ENCODE measurements at places on chromosomes 6 and 20.

- ATAC-seq, result no peak
Measured at GRCh38 chr6:30184417-30185031, 21.2 kb downstream of the TRIM15 start.

DNA sequence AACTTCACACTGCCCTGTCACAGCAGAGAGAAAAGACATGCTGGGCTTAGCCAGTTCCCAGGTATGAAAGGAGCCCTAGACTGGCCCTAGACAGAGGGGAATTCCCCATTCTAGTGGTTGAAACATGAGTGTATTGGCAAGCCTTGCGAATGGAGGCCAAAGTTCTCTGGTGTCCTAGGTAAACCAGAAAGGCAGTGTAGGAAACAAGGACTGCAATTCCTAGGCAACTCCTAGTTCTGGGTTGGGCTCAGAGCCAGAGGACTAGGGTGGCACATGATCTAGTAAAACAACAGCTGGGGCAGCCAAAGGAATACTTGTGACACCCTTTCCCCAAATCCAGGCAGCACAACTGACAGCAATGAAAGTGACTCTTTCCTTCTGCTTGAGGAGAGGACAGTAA, 265.0 kb upstream of the EPHA7 start:
- no peak for ATAC-seq

DNA sequence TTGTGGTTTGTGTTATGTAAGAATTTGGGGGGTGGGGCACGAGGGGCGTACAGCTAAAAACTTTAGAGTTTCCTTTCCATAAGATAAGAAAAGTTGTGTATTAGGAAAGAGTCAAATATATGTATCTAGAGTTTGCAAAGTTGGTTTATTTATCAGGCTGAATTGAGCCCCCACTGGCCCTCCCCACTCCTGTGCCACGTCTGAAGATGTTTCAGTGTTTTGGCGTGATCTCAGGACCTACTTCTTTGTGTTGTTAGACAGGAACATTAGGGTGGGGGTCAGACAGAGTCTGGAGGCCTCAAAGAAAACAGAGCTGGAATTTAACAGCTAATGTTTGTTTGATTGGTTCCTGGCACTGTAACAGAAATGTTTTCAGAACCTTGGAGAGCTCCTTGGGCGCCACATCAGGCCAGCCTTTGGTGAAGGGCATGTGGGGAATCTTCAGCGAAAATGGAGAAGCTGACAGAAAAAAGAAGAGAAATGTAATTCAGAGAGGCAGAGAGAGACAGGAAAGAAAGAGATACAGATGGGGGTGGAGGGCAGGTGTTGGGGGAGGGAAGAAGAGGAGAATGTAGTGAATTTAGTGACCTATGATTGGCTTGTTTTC, 674 bp downstream of the NRSN1 start:
- no peak for ATAC-seq

GRCh38 chr6:45830441-45831139, 185.1 kb downstream of the CLIC5 start:
- peak; percentile 34 for ATAC-seq

- no peak for ATAC-seq
Measured at GRCh38 chr20:16719421-16719820, 10.4 kb upstream of the SNRPB2 start.

GRCh38 chr6:36985417-36985807, 584 bp downstream of the MTCH1 start:
- ATAC-seq, result no peak

DNA sequence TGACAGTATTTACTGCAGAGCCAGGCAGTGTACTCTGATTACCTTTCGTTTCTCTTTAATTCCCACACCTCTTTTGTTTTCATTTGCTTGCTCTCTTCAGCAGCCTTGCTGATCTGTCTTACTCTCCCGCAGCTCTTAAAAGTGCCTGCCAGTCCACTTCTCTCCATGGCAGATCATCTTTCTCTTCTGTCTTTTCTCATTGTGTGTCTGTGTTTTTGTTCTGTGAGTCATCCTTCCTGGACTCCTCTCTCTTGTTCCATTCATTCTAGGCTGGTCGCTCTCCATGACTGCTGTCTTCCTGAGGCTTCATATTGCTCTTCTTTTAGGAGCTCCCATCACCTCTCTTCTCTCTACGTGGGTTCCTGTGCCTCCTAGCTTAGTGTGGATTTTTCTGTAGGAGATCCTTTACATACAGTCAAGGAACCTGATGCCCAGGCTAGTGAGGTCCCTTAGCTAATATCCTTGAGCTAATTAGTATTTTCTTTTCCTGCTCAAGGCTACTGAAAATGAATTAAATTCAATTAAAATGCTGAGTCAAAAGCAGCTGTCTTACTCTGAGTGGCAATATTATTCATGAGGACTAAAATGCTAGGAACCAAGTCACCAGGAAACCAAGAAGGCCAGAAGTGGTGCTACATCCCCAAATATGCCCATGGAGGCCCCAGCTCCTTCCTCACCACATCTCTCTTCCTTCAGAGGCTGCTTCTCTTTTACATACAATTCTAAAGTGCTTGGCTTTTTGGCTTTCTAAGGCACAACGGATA, 86.1 kb downstream of the SLX4IP start:
- ATAC-seq, result peak; percentile 94

GRCh38 chr20:61570646-61571195, 318.7 kb downstream of the CDH4 start:
- no peak for ATAC-seq

GRCh38 chr6:161085246-161085645, 93.7 kb downstream of the MAP3K4 start:
- ATAC-seq, result no peak

DNA sequence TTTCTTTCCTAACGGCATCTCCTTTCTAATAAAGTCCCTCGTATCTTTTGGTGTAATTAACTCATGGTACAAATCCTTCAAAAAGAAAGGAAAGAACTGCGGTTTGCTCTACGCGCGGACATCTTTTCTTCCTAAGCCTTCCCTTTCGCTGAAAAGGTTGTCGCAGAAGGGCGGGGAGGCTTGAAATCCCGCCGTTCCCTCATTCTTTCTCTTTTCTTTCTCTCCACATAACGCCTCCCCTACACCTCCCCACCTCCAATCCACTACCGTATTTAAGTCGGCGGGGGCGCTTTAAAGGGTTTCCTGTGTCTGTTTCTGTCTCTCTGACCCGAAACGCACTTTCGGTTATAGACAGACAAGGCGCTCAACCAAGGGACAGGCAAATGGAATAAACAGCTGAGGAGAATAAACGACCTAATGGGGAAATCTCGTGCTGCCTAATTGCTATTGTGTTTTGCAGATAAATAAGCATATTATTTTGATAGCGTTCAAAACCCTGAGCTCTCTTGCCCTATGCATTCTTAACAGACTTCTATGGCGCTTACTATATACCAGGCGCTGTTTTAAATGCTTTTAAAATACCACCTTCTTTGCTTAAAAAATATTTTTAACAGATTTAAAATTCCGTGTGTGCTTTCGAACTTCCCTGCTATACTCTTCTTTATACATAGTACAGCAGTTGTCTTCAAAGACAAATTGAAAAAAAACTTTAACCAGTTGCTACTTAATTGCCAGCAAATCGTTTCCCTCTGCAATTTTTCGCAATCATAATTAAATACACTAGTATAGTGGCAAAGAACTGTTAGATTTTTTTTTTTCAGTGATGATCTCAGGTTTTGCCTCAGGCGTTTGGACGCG, 2.5 kb upstream of the HEY2 start:
- ATAC-seq, result peak; percentile 12

GRCh38 chr6:141551318-141551717, 581.4 kb upstream of the GJE1 start:
- no peak for ATAC-seq

DNA sequence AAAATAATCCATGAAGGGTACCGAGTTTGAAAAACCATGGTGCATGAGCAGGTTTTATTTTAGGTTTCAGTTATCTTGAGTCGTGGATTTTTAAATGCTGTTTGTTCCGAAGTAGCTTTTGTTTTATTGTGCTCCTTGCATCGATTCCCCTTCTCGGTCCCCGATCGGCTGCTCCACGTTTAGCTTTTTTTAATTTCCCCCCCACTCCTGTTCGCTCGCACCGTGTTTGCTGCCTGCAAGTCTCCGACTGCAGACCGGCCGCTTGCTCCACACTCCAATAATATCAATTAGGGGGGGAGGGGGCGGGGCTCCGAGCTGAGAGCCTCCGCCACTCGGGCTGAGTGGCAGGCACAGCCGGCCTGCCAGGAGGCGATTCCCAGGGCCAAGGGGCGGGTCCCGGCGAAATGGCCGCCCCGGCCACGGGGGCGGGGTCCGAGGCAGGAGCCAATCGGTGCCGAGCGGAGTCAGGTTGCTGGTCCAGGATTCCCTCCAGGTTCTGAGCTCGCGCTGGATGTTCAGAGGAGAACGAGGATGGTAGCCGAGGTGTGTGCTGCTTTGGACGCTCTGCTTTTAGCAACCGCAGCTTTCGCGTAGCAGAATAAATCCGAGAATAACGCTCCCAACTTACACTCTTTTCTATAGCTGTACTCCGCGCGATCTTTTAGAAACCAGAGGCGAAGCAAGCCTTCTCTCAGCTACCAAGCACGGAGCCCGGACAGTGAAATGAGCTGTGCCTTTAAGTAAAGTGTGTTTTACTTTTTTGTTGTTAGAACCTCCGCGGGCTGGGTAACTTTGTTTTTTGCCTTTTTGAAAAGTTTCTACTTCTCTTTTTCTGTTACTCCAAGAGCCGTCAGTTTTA, at the start of gene EPHA7:
EPHA7 (minus strand) TSS at position 256 of the 859 bp plus-strand sequence; CDS start at position 38, 218 bp downstream.
- peak; percentile 97 for ATAC-seq

- ATAC-seq, result no peak
Measured at GRCh38 chr6:137353346-137353745, 134.2 kb upstream of the IFNGR1 start.

DNA sequence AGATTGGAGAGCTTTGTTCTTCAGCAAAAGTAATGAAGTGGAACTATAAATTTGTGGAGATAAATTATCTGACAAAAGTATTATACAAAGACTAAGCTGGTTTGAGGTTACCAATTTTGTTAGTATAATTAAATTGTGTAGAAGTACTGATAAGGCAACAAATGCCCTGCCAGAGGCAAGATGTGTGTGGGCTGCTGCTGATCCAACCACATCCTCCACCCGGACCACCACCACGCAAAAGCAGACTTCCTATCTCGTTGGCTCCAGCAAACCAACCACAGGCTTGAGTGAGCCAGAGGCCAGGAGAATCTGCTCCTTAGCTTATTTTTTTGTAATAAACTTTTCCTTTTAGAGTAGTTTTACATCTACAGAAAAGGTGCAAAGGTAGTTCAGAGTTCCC, 1.1 kb upstream of the MYLK4 start:
- ATAC-seq, result no peak

DNA sequence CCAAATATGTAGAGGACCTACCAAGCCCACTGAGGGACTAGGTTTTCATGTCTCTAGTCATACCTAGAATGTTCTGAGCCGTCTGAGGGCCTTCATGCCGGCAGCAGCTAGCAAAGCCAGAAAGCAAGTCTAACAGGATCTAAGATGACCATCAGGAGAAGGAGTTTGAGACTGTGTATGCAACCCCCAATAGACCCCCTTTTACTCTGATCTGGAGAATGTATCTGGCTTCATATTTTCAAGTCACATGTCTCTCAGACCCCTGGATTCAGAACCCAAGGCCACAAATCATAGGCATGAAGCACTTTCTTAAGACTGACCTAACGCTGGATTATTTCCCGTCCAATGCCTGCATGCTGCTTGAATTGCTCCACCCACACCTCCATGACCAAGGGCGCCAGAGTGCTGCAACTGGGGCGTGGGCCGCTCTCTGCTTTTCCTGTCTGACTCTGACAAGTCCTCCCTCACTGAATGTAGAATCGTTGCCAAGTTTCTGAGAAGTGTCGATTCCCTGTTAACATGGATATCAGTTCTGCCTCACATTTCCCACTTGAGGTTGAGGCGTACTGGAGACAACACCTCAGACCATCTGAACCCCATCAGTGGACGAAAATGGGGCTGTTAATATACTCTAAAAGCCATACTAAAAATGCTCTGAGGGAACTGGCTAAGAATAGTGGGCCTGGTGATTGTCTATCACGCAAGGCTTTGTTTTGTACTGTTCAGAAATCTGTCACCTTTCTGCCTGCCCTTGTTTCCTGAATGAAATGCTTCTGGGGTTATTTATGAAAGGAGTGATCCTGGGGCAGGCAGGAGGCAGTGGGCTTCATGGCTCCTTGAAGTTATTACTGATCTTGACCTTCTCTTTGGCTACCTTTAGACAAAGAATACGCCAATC, 23.9 kb upstream of the ASXL1 start:
- ATAC-seq, result no peak

GRCh38 chr20:24895898-24896658, 53.0 kb upstream of the CST7 start:
- no peak for ATAC-seq

DNA sequence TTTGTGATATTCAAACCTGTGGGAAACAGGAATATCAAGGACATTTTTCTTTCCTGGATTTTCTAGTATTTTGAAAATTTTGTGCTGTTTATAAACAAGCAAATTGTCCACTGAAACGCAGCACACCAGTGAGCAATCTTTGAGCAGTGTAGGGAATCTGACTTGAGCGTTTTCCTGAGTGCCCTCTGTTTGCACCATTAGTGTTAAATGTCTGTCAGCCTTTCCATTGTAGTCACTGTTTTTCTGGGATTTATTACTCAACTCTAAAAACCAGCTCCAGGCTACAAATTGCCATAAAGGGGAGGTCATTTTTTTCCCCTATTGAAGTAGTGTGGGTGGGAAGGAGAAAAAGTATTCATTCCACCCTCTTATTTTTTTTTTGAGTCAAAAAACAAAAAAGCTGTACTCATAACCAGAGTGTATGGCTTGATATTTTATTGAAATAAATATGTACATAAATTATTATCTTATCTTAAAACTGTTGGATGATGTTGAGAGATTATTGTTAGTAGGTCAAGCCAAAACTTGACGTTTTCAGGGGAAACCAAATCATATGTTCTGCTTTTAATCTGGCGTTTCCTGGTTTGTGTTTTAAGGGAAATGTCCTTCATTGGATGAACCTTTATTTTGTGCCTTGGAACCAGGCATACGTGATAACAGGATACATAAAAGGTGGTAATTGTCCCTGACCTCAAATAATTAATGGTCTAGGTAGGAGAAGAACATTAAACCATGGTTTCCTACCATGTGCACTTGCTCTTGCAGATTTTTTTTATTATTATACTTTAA, 51.8 kb downstream of the TSHZ2 start:
- ATAC-seq, result no peak

- ATAC-seq, result no peak
Measured at GRCh38 chr20:52852714-52853113, 119.4 kb upstream of the TSHZ2 start.

DNA sequence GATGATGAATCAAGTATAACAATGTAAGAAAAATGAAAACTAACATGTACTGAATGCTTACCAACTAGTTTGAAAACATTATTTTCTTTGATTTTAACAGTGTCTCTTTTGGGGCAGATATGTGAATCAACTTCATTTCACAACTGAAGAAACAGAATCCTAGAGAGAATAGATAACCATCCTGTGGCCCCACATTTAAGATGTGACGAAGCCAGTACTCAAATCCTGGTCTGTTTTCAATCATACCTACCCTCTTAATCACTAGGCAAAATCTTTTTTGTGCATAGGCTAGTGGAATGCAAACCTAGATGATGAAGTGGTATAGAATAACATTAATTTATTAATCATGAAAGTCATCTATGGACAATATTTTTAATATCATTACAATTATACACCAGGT, 371.6 kb upstream of the EPHA7 start:
- peak; percentile 46 for ATAC-seq

- peak; percentile 98 for ATAC-seq
Measured at GRCh38 chr6:134589512-134589911, 271.6 kb upstream of the SGK1 start.
